ENCODE measurements at places on chromosomes 3 and 15.

GRCh38 chr3:10771486-10772270 is 44.4 kb upstream of the SLC6A11 start:
- no peak for DNase-seq

GRCh38 chr3:139757448-139758030 is 79.8 kb upstream of the NMNAT3 start:
- no peak for DNase-seq

DNA sequence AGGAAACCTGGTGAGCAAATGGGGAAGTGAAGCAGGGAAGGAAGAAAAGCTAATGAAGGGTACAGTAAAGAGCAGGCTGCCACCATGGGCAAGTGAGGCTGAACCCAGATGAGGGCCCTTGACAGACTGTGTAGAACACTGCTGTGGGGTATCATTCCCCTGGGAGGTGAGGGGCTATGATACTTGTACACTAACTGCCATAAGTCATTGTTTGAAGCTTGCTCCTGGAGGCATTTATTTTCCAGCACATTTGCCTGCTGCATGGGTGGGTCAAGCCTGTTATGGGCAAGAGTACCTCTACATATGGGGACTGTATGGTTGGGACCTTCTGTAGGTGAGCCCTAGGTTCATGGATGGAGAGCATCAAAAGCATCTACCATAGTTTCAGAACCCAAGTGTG is 57.4 kb downstream of the POMGNT2 start:
- no peak for DNase-seq

DNA sequence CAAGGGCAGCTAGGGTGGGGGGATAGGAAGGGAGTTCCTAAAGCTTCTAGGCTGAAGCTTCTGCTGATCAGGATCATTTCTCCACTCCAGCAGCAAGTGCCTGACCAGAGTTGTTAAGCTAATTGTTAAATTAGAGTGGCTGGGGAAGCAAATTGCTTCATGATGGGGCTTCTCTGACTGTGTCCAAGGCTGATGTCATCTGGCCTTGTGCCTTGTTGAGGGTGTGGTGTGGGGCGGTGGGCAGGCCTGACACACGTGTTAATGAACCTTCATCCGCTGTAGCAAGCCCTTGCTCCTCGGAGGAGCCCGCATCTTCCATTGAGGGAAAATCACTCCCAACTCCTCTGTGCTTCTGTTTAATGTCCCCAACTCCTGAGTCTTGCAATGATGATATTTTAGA is 84.3 kb upstream of the ROPN1 start:
- no peak for DNase-seq

- no peak for DNase-seq
Measured at GRCh38 chr3:189308608-189309007, 136.8 kb downstream of the TPRG1 start.

GRCh38 chr3:112477891-112478290 is 21.4 kb downstream of the BTLA start:
- DNase-seq: no peak

DNA sequence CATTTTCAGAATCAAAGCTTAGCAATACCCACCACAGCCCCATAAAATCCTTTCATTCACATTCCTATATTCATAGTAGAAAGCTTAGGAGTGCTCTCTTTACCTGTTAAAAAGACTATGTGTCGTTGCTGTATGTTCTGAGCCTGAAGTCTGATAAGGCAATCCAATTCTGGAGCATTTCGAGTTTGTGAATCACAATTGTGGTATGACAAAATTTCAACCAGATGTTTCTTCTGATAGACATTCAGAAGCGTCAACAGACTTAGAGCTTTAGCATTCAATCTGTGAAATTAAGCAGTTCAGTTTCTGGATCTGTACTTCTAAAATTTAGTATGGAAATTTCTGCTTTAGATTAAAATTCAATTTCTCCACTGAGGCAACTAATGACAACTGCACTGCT is 58.3 kb downstream of the TASOR start:
- no peak for DNase-seq

DNA sequence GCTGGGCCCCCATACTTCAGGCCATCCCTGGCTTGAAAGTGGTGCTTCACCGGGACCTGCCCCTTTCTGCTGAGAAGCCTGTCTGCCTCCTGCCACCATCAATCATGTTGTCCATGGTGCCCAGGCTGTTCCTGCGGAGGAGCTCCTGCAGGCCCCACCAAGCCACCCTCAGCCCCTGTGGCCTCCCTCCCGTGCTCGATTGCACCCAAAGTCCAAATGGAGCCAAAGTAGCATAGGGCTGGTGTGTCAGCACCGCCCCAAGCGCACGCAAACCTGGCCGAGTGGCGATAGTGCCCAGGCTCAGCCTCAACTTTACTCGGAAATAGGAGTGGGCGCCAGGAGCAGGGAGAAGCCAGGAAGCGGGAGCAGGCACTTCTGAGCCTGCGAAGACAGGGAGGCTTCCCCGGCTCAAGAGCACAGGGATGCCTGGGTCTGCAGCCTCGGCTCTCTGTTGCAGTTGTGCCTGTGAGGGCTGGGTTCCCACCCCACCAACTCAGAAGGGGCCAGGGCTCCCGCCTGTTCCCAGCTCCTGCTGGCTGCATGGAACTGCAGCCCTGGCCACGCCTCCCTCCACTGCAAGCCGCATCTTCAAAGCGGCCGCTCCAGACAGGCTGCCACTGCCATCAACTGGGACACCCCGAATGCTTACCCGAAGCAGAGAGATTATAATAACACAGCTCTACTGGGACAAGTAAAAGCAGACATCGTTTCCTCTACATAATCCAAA is 203.0 kb downstream of the ARRDC4 start:
- no peak for DNase-seq

DNA sequence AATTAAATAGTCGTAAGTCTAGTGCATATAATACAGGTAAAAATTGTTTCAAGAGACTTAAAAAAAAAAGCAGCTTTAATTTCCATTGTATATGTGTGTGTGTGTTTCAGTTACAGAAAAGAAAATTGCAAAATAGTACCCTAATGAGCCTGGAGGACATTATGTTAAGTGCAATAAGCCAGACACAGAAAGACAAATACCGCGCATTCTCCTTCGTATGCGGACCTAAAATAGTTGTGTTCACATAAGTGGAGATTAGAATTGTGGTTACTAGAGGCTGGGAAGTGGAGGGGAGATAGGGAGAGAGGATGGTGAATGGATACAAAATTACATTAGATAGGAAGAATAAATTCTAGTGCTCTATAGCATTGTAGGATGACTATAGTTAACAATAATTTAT is 3.6 kb downstream of the MESD start:
- DNase-seq: no peak

- no peak for DNase-seq
Measured at GRCh38 chr3:155262295-155262694, 31.2 kb downstream of the STRIT1 start.

DNA sequence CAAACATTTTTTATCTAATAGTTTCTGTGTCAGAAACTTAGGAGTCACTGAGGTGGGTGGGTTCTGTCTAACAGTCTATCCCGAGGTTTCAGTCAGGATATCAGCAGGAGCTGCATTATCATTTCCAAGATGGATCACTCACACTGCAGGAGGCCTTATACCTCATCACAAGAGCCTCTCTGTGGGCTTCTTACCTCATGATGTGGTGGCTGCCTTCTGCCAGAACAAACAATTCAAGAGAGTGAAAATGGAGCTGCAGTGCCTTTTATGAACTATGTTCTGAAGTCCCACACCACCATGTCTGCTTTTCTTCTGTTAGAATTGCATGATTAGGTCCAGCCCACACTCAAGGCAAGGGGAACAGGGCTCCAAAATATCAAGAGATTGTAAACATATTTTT is 27.9 kb downstream of the RFX7 start:
- no peak for DNase-seq

GRCh38 chr3:129812589-129812988 is 80.9 kb downstream of the TMCC1 start:
- DNase-seq: no peak

DNA sequence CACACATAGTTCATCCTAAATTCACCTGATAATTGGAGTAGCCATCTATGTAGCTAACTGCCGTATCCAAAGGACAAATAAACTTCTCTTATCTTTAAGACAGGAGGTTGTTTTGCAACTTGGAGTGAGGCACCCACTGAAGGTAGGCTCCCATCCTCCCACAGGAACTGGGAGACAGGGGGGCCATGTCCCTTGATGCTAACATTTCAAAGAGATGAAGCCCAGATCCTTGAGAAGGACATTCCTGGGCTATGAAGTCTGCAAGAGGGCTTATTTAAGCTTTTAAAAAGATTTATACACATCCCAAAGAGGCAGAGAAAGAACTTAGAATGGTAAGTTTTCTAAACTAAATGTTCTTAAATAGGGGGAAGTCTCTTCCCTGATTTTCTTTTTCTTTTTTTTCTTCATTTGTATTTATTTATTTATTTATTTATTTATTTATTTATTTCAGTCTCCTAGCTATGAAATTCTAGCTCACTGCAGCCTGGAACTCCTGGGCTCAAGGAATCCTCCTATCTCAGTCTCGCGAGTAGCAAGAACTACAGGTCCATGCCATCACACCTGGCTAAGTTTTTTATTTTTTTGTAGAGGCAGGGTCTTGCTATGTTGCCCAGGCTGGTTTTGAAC is 12.8 kb upstream of the MOBP start:
- no peak for DNase-seq

DNA sequence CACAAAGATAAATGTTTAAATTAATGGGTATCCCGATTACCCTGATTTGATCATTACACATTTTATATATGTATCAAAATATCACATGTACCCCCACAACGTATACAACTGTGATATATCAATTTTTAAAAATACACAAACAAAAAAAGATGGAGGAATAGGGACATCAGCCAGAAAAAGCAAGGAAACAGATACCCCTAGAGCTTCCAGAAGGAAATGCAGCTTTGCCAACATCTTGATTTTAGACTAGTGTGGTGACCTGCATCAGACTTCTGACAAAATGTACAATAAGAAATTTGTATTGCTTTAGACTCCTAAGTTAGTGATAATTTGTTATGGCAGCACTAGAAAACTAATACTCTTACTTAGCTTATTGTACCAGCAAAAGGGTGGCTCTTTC is 483.8 kb downstream of the TUSC7 start:
- no peak for DNase-seq

- DNase-seq: no peak
Measured at GRCh38 chr3:20974396-20974795, 776.6 kb downstream of the ZNF385D start.

DNA sequence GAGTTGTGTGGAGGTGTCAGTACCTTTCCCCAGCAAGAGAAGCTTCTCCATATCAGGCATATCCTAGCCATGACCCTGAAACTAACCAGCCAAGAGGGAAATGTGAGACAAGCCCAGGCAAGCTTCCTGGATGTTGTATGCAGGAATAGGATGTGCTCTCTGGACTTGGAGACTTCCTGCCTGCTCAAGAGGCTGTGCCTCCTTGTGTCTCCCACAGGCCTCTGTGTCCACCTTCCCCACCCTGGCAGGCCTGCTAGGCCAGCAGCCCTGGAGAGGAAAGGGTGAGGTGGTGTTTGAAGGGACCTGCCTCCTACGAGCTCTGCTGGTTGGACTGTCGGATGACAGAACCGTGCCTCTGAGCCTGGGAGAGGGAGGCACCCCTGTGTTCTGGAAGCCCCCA is 2.1 kb upstream of the DYNLT2B start:
- DNase-seq: no peak

DNA sequence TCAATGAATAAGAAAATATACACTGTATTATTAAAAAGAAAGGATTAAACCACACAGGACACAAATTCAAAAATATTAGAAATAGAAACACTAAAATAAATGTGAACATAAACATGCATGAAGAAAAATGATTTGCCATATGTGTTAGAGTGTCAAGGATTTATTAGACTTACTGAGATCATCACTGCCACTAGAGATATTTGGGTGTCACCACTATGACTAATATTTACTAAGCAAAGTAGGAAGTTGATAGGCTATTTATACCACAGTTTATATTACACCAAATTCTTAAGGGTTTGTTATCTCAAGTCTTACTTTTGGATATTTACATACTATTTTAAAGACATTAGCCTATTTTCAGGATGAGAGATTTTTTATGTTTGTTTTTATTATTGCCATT is 575.0 kb upstream of the SGO1 start:
- no peak for DNase-seq

DNA sequence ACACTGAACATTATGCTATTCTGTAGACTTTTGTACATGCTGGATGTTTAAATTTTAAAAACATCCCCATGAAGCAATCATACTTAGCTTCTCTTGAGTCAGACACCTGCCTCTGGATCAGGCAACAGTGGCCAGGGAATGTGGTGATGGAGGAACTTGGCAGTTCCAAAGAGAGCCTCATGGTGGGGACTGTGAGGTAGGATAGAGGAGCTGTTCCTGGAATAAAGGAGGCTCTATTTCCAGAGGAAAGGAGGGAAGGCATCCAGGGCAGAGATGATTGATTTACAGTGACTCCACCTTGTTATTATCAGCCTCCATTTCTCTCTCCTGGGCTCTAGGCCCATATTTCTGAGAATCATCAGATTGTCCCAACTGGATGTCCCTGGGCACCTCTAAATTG is 35.0 kb upstream of the ABHD17C start:
- no peak for DNase-seq

DNA sequence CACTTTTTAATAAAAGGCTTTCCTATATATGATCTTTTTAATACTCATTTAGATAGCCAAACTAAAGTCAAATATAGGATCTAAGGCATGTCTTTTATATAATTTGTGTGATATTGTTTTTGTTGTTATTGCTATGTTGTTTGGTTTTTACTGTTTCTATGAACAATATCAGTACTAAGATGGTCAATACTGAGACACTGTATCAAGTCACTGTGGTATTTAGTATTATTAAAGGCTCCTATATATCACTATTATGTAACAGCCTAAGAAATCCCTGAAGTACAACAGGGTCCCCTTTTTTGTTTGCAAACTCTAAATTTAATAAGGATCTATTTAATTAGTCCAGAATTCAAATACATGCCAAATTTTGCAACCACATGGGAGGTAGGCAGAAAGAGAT is 61.9 kb downstream of the TBC1D5 start:
- no peak for DNase-seq

DNA sequence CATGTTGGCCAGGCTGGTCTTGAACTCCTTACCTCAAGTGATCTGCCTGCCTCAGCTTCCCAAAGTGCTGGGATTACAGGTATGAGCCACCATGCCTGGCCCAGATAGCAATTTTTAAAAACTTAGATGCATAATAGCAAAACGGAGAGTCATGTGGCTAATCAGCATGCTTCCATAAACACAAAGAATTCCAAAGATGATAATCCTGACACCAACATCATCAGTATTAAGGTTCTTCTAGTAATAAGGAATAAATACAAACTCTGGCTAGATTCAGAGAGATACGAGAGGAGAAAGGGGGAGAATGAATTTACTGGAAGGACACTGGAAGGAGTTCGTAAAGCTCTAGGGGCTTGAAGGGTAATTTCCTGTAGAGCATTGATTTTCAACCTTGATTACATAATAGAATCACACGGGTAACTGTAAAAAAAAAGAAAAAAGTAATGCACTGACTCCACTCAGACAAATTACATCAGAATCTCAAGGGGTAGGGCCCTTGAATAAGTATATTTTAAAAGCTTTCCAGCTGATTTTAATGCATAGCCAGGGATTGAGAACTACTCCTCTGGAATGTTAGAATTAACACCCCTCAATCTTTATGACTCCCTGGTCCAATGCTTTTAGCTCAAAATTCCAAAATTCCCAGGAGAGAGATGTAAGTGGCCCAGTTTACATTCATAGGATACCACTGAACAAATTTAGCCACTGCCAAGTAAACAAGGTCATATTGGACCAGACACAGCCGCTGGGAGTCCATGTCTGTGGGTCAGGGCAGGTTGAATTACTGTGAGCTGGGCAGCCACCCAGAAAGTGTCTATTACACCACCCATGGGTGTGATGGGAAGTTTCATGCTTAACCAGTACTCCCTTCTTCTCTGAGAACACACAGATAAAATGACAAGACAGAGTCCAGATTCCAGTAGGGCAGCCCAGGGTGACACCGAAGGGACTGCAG is 243.9 kb downstream of the TBL1XR1 start:
- no peak for DNase-seq

GRCh38 chr3:112802338-112802737 is 44.3 kb downstream of the CD200R1L start:
- no peak for DNase-seq
